Renal pelvis (tissue), 12 donors: ENCODE measurements at places on chromosomes 3 and 15.

DNA sequence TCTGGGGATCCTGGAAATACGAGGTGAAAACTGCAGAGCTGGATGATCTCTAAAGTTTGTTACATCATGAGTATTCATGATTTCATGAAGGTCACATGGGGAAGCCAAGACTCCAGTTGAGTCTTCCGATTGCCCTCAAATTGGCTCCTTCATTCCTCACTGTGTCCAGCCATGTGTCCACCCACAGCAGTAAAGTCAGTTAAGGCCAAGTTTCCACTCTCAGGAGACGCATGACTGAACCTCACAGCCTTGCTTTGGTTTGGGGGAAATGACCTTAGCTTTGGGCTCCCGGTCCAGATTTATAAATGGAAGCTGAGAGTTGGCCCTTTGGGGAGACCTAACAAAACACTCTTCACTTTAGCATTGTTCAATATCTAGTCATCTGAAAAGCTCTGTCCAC lies 289.7 kb upstream of the MCTP2 start:
- no peak for DNase-seq

DNA sequence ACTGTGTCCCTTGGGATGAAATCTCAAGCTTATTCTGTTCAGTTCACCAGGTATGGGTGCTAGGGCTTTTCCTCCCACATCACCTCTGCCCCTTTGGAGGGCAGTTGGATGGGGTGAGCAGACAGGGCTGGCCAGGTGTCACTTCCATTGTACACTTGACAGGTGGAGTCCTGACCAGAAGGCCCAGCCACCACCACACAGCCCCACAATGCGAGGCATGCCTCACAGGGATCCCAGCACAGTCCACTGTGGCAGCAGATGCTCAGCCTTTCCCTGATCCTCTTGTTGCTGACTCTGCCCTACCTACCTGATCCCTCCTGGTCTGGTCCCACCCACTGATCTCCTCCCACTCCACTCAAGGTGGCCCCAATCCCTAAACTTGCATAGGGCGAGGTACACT lies 88.2 kb downstream of the ANP32A start:
- DNase-seq: no peak

DNA sequence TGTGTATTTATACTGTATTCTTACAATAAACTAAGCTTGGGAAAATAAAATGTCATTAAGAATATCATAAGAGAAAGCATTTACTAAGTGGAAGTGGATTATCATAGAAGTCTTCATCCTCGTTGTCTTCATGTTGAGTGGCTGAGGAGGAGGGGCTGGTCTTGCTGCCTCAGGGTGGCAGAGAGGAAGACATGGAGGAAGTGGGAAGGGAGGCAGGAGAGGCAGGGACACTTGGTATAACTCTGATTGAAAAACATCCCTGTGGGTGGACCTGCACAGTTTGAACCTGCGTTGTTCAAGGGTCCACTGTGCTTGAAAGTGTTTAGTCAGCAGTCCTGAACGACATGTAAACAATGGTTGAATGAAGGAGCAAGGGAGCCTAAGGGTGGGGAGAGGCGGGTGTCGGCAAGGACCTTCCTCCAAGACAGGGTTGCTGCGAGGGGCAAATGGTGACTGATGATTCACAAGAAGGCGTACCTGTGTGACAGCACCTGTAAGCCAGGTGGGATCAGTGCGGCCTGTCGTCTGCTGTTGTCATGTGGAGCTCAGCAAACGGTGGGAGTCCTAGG lies 103.8 kb upstream of the KLF13 start:
- no peak for DNase-seq

DNA sequence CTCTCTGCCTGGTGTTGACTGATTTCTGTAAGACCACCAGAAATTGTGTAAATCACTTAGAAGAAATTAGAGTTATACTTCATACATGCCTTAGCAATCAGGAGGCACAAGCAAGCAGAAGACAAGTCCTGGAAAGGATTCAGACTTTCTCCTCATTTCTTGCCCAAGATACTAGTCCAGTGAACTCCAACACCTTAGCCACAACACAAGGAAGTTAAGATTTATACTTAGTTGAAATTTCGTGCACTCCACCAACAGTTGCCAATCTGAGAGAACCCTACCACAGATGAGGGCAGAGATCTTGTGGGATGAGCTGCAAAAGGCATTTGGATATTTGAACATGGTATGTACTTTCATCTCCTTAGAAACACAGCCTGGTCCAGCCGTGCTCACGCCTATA lies 2.3 kb downstream of the P3H2 start:
- DNase-seq: no peak

DNA sequence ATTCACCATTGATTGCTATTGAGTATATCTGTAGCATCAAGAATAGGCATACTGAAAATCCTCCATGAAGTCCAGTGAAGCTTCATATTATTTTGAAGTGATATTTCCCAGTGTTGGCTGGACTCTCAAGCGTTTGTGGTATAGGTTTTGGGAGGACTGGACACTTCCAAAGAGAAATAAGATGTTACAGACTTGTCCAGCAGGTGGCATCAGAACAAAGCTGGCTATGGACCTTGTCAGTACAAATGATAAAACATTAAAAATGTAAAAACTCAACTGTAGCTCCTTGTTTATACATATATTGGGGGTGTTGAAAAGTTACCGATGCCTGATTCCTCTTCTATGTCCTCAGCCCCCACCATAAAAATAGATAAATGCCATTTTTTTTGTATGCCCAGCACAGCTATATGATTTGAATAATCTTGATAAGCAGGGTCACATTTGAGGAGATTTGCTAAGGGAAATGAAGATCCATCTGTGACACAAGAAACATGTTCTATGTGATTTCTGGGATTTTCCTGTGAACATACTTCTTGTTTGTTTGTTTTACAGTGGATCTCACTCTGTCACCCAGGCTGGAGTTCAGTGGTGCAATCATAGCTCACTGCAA lies 54.5 kb upstream of the GOLGA6B start:
- DNase-seq: peak; percentile 43

DNA sequence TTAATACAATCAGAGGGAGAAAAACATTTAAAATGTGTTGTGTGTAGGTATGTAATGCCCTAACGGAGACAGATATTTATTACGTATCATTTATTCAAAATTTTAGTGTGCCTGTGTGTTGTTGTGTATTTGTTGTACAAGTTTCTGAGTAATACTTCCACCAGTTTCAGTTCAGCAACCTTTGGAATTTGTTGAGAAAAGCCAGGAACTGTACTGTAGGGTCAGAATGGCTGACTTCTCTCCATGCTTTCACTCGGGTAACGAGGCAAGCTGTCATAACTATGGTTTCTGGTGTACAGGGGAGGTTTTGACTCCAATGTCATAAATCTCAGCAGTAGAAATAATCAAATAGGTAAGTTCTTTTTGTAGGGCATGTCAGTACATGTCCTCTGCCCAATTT lies 23.8 kb upstream of the CNTN6 start:
- no peak for DNase-seq
